ENCODE measurements at places on chromosomes 1 and 21.

DNA sequence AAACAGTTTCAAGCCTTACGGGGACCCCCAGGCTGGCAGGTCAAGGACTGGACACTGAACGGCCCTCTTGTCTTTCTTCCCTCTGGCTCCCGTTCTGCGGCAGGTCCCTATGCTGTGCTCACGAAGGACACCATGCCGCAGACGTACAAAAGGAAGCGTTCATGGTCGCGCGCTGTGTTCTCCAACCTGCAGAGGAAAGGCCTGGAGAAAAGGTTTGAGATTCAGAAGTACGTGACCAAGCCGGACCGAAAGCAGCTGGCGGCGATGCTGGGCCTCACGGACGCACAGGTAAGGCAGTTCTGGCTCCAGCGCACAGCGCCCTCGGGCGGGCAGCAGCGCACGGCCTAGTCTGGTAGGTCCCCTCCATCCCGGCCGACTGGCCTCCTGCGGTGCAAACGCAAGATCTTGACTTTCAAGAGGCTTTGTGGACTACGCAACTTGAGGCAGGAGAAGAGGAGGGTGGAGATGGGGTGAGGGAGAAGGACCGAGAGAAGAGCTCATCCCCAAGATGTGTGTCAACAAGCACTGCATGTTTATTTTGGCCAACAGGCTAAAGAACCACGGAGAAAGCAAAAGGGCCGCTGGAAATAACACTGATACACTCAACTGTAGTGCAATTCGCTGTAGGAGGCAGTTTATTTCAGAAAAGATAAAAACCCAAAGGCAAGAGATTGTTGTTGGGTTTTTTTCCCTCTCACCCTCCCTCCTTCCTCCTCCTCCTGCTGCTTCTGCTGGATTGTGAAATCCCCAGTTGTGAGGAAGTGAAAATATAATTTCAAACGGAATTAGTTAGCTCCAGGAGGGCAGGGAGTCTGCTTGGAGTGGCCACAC is 3.0 kb downstream of the HLX start:
- no peak for DNase-seq

- no peak for DNase-seq
These were observed 135.5 kb downstream of the TNFSF18 start for GRCh38 chr1:172915271-172915670.

DNA sequence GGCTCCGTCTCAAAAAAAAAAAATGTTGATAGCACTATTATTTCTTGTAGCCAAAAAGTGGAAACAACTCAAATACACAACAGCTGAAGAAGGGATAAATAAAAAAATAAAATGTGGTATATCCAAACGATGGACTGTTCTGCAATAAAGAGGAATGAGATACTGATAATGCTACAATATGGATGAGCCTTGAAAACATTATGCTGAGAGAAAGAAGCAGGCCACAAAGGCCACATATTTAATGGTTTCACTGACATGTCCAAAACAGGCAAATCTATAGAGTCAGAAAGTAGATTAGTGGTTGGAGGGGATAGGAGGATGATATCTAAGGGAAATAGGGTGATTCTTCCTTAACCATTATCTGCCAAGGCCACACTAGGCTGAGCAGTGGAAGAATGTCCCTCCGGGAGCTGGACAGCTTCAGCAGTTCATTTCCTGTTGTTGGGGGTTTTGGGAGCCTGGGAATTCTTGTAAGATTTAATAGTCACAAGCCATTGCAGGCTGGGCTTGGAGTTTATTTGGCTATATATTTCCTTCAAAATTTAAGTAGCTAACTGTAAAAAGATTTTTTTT is 53.5 kb downstream of the ST3GAL3 start:
- no peak for DNase-seq

DNA sequence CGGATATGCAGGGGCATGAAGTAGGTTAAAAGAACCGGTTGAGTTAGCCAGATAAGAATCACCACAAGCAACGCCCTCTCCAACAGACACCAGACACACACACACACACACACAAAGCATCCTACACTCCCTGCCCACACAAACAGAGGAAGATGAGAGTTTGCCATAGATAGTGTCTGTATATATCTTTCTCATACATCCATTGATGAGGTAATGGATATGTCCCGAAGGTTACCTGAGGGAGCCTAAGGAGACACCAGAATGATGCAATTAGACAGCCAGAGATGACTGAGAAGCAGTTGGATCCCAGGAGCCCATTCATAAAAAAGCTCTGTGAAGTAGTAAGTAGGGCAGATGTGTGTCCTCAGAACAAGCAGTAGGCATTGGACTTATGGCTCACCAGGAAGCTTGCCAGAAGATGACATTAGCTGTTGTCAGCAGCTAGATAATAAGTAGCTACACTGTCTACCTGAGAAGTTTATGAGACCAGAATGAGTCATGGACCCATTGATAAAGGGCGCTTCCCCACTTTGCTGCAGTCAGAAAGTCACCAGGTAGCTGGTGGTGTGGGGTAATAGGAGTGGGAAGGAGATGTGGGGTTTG is 247.0 kb downstream of the KCNT2 start:
- no peak for DNase-seq

- no peak for DNase-seq
These were observed 644.1 kb downstream of the LMO4 start for GRCh38 chr1:87972811-87973210.

DNA sequence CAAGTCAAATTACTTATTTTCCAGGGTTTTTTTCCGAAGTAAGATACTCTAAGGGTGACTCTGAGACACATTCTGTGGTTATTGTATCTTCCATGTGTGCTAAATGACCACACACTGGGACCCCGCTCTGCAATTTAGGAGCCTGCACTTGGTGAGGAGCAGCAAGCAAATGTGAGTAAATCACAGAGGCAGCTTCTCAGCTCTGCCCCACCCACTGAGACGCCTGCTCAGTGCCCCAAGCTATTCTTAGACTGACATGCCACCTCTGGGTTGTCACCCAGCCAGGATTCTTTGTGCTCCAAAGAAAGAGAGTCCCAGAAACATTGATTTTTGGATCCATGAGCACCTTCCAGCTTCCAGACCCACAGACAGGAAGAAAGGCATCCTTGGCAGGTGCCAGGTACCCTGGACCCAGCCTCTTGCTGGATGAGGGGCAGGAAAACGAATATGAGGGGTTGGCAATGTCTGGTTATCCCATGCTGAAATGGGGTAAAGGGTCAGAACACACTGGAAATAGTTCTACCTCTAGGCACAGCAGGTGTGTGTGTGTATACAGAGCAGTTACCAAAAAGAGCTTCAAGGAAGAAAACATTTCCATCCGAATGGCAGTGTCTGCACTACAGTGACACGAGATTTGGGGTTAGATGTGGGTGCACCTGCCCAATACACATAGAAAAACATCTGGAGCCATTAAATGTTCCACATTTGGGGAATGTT is 41.2 kb downstream of the TNR start:
- no peak for DNase-seq

GRCh38 chr1:54323921-54324250 is 82.3 kb downstream of the SSBP3 start:
- DNase-seq: no peak

DNA sequence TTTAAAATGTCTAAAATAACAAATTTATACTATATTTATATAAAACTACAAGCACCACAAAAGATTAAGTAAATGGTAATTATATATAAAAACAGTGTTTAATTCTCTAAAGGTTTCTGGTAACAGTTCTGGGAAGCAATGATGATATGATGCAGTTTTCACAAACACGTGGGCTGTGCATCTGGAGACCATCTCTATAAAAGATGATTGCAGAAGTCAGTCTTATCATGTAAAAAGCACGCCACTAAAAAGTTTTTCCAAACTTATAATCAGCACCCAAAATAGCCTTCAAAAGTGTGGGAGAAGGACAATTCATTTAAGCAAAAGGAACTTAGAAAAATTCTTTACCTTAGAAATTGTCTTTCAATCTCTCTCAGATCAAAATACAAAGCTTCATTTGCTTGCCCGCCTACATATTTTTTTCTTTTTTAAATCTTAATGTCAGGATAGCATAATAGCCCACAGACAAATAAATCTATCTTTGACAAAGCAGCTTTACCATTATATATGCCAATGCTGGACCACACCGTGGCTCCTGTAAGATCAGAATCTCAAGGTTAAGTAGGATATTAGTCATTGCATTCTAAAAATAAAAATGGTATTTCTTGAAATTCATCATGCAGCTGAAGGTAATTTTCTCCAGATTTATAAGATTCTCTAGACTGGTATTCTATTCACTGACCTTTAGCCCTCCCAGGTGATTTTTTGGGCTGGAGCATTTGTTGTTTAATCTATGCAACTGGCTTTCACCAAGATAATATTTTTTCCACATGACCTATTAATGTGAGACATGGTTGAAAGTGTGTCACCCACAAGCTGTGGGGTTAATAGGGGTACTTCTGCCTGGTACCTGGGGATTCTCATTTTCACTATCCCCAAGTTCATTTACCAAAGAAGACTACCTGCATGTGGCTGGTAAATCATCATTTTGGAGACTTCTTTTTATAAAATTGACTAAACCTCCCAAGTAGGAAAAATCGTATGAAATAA is 189.6 kb upstream of the ST6GALNAC5 start:
- DNase-seq: no peak

DNA sequence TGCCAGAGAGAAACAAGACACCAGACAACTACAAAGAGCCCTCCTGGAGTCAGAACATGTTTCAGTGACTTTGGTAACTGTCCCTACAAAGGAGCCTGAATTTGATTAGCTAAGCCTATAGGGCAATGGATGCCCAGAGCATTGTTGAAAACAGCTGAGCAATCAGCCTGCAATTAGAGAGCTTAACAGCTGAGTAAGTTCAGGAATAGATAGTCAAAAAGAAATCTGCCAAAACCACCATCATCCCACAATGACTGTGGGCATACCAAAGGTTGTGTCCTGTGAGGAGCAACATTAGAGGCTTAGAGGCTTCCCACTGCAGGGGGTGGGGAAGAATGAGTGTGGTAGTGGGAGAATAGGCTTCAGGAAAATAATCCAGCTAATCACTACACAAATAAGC is 32.1 kb downstream of the SH3BP5L start:
- no peak for DNase-seq

DNA sequence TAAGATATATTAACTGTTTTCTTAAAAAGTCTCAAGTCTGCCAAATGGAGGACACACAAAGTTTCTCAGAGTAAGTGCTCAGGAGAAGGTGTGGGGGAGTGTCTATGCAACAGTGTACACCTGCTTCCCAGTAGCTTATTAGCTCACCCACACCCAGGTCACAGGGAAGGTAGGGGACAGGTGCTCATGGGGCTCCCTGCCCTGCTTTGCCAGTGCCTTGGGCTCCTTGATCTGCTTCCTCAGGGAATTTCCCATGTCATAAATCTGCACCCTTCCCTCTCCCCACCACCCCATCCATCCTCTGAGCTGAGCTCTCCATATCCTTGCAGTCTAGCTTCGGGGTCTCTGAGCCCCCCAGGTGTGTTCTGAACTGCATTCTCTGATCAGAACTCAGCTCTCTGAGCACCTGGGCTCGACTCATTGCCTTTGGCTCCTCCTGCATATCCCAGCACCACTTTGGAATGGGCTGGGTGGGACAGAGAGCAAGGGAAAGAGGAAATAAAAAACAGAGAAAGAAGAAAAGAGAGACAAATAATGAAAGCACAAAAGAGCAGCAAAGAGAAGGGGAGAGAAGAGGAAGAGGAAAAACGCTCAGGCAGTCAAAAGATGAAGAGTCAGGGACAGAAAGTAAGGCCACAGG is 87.0 kb upstream of the ATP1B1 start:
- no peak for DNase-seq

GRCh38 chr1:155125946-155126555 is 1.6 kb upstream of the EFNA1 start:
- no peak for DNase-seq

DNA sequence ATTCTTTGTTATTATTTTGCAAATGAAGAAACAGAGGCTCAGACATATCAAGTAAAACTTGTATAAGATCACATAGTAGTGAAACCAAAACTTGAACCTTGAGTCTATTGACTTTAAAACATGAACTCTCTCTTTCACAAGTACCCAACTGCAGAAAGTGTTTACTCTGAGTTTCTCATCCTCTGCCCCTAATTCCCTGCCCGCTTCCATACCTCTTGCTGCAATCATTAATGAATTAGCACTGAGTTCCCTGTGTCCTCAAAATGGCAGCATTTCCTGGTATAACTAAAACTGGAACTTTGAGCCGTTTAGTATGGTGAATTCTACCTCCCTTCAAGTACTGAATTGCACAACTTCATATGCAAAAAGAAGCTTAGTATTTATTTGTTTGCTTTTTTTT is 147.7 kb upstream of the DNAH14 start:
- no peak for DNase-seq

GRCh38 chr1:238476841-238477240 is 586.1 kb upstream of the ZP4 start:
- DNase-seq: no peak

GRCh38 chr1:226977643-226978431 is 37.7 kb downstream of the COQ8A start:
- DNase-seq: no peak

- no peak for DNase-seq
These were observed 1.7 kb upstream of the CELSR2 start for GRCh38 chr1:109247401-109248365.

DNA sequence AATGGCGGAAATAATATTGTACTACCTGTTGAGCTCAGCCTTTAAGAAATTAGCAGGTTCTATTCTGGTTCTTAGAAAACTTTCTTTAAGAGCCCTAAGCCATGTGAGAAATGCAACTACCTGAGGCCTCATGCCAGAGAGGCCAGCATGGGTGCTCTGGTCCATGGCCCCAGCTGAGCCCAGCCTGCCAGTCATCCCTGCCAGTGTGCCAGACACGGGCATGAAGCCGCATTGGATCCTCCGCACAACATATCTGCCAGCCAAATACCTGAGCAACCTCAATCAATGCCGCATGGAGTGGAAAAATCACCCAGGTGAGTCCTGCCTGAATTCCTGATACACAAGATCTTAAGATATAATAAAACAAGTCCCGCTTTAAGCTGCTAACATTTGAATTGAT is 91.8 kb downstream of the C21orf91 start:
- no peak for DNase-seq

DNA sequence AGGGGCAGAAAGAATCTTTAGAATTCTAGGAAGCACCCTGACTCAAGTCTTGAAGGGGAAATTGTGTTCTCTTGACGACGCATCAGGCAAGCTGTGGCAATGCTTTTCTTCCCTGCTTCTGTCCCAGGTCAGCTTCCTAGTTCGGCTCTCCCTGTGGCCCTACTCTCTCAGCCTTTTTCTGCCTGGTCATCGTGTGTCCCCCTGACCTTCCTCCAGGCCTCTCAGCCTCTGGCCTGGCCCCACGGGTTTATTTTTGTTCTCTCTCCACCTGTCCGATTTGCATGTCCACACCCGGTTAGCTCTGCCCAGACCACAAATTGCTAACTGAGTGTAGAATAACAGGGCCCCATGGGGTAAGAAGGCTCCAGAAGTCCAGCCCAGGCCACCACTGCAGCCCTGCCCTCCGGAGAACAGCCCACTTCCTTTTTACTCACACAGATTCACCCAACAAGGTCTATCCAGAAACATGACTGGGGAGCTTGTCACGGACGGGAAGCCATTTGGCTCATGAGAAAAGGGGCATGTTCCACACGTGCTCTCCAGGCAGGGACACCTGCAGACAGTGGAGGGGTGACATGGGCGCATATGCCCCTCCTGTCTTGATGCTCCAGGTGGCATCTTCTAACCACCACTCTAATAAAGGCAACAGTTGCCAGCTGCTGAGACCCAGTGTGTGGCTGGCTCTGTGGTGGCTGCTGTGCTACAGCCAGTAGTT is 9.8 kb downstream of the KCNN3 start:
- DNase-seq: no peak

- no peak for DNase-seq
These were observed 122.0 kb downstream of the LACTBL1 start for GRCh38 chr1:22850681-22851080.
